Nephron progenitor cell (in vitro differentiated cells): ENCODE measurements at places on chromosomes 6 and 20.

DNA sequence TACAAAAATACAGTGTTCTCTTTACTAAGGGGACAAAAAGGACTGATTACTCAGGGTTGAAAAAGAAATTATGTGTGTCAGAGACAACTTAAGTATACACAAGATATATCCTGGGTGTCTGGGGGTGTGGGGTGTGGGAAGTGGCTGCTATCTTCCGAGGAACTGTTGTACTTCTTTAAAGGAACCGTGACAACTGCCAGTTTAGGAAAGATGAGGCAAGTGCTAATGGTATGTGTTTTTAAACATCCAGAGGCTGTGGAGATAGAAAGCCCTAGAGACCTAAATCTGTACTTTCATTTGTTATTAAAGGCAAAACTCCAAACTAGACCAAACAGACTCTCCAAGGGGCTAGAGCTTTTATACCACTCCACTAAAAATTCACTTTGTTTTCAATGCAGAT is 95.6 kb downstream of the SNAP25 start:
- peak overlapping the region; percentile 46 for H3K27ac ChIP-seq
- H3K4me3 ChIP-seq: peak overlapping the region; percentile 23
- no peaks in the 10 kb centered on the region for H3K27me3 ChIP-seq
- no peak for DNase-seq
- H3K4me1 ChIP-seq: peaks cover 23% of the 10 kb centered on the region
- peaks cover 8% of the 10 kb centered on the region for H3K36me3 ChIP-seq

- no peak overlapping the region for H3K4me3 ChIP-seq
- H3K4me1 ChIP-seq: peaks cover 40% of the 10 kb centered on the region
- H3K27ac ChIP-seq: peak overlapping the region; percentile 64
- no peak for DNase-seq
- H3K27me3 ChIP-seq: no peaks in the 10 kb centered on the region
- H3K36me3 ChIP-seq: peaks cover 53% of the 10 kb centered on the region
Measured at GRCh38 chr6:110882274-110882619, 7.7 kb downstream of the AMD1 start.

- peaks cover 4% of the 10 kb centered on the region for H3K36me3 ChIP-seq
- no peak overlapping the region for H3K27ac ChIP-seq
- DNase-seq: no peak
- peaks cover 10% of the 10 kb centered on the region for H3K27me3 ChIP-seq
Measured at GRCh38 chr6:2491137-2491536, 245.7 kb upstream of the GMDS start.

- peaks cover 19% of the 10 kb centered on the region for H3K4me1 ChIP-seq
- DNase-seq: no peak
- H3K27ac ChIP-seq: no peak overlapping the region
- H3K4me3 ChIP-seq: no peak overlapping the region
- H3K36me3 ChIP-seq: no peaks in the 10 kb centered on the region
- no peaks in the 10 kb centered on the region for H3K27me3 ChIP-seq
Measured at GRCh38 chr20:39775110-39775509, 813.0 kb downstream of the DHX35 start.

DNA sequence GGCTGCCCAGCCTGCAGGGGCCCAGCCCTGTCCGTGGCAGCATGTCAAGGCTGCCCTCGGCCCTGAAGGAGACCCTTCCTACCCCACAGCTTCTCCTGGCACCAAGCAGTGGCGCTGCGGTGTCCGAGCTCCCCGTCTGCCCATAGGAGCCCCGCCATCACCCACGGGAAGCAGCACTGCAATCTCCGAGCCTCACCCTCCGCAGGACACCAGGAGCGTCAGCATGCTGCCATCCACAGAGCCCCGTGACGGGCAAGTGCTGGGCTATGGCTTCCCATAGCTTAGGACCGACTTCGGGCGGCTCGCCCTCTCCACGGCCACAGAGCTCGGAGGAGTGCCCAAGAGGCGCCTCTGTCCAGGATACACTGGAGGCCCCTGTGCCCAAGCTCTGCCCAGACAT is 25.1 kb downstream of the YTHDF1 start:
- H3K4me3 ChIP-seq: no peak overlapping the region
- H3K4me1 ChIP-seq: no peaks in the 10 kb centered on the region
- no peak for DNase-seq
- no peak overlapping the region for H3K27ac ChIP-seq

GRCh38 chr20:38114353-38114791 is 50.7 kb downstream of the TGM2 start:
- DNase-seq: no peak
- H3K4me3 ChIP-seq: no peak overlapping the region
- peaks cover 34% of the 10 kb centered on the region for H3K4me1 ChIP-seq
- no peaks in the 10 kb centered on the region for H3K36me3 ChIP-seq
- H3K27me3 ChIP-seq: peaks cover 3% of the 10 kb centered on the region

DNA sequence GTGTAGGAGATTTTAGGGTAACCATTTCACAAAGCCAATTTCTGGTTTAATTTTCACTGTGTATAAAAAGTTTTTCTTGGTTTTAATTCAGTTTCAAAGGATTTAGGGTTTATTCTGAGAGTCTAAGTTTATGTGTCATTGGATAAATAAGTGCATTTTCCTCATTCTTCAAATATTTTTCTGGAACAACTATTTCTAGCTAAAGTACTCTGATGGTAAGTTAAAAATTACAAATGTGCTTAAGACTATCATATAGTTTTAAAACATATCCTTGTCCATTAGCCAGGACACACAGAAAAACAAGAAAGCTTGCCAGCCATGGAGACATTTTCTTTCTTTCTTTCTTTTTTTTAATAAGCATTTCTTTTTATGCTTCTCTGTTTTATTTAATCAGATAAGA is 333.0 kb downstream of the RFPL4B start:
- DNase-seq: no peak
- no peak overlapping the region for H3K4me3 ChIP-seq
- peaks cover 2% of the 10 kb centered on the region for H3K27me3 ChIP-seq

DNA sequence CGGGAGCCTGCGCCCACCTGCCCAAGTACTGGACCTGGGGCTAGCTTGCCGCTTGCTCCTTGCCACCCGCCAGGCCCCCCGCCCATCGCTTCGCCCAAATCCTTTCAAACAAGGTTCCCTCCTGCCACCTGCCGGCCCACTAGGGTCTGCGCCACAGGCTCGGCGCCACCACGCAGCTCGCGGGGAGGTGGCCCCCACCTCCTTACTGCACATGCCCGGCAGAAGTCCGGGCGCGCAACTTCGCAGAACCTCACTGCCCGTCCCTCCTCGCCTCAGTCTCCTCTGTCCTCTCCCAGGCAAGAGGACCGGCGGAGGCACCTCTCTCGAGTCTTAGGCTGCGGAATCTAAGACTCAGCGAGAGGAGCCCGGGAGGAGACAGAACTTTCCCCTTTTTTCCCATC is 11.2 kb downstream of the GNAS-AS1 start:
- H3K27me3 ChIP-seq: peaks cover 69% of the 10 kb centered on the region
- H3K36me3 ChIP-seq: peaks cover 44% of the 10 kb centered on the region
- peaks cover 44% of the 10 kb centered on the region for H3K4me1 ChIP-seq

- H3K4me3 ChIP-seq: peak overlapping the region; percentile 32
- DNase-seq: peak; percentile 55
- H3K4me1 ChIP-seq: peaks cover 25% of the 10 kb centered on the region
- peaks cover 35% of the 10 kb centered on the region for H3K27me3 ChIP-seq
Measured at GRCh38 chr20:42366626-42367025, 748.4 kb upstream of the CHD6 start.

- H3K27me3 ChIP-seq: peaks cover 3% of the 10 kb centered on the region
- H3K36me3 ChIP-seq: peaks cover 54% of the 10 kb centered on the region
- peaks cover 93% of the 10 kb centered on the region for H3K4me1 ChIP-seq
- H3K4me3 ChIP-seq: no peak overlapping the region
- peak overlapping the region; percentile 26 for H3K27ac ChIP-seq
- DNase-seq: no peak
Measured at GRCh38 chr20:41054847-41055230, 26.2 kb downstream of the TOP1 start.

- DNase-seq: no peak
- H3K36me3 ChIP-seq: no peaks in the 10 kb centered on the region
- H3K4me1 ChIP-seq: peaks cover 32% of the 10 kb centered on the region
- H3K27me3 ChIP-seq: peaks cover 14% of the 10 kb centered on the region
- H3K4me3 ChIP-seq: no peak overlapping the region
Measured at GRCh38 chr6:37260444-37260843, 2.5 kb upstream of the TMEM217 start.

- no peak overlapping the region for H3K27ac ChIP-seq
- H3K36me3 ChIP-seq: peaks cover 10% of the 10 kb centered on the region
- DNase-seq: no peak
- no peaks in the 10 kb centered on the region for H3K27me3 ChIP-seq
- no peak overlapping the region for H3K4me3 ChIP-seq
Measured at GRCh38 chr6:5121479-5121878, 36.3 kb downstream of the PPP1R3G start.

GRCh38 chr20:63652192-63652980 is 838 bp downstream of the STMN3 start:
- peaks cover 30% of the 10 kb centered on the region for H3K27me3 ChIP-seq
- peak overlapping the region; percentile 83 for H3K4me3 ChIP-seq
- peak; percentile 73 for DNase-seq

DNA sequence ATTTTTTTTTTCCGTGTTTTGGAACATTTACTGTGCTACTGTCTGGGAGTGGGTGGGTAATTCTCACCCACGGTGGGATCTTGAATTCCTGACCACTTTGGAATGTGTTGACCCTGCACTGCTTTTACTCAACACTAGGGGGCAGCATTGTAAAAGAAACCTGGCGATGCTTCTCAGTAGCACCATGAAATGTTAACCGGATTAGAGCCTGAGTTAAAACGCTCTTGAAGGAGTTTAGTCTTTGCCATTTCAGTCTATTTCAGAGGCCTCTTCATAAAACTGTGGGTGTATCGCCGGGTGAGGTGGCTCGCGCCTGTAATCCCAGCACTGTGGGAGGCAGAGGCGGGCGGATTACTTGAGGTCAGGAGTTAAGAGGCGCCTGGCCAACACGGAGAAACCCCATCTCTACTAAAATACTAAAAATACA is 114.4 kb upstream of the PRND start:
- peaks cover 14% of the 10 kb centered on the region for H3K4me1 ChIP-seq
- H3K27me3 ChIP-seq: peaks cover 23% of the 10 kb centered on the region
- H3K36me3 ChIP-seq: no peaks in the 10 kb centered on the region
- H3K27ac ChIP-seq: peak overlapping the region; percentile 29
- DNase-seq: peak; percentile 70

DNA sequence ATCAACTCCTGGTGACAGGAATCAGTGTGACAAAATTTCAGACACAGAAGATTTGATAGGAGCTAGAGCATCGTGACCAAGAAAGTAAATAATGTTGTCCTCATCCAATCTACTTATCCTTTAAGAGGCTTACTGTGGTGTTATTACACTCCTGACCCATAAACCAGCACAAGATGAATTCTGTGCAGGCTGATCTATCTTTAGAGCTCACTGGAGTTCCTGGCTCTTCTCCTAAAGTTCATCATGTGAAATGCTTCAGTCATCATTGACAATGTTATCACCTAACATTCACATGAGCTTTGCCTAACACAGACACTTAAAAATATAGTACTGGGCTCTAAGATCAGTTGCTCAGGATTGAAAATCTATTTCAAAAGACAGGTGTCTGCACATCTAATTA is 271.0 kb upstream of the HSF2 start:
- H3K27me3 ChIP-seq: peaks cover 2% of the 10 kb centered on the region
- H3K27ac ChIP-seq: no peak overlapping the region
- no peak overlapping the region for H3K4me3 ChIP-seq
- H3K4me1 ChIP-seq: no peaks in the 10 kb centered on the region
- DNase-seq: no peak

DNA sequence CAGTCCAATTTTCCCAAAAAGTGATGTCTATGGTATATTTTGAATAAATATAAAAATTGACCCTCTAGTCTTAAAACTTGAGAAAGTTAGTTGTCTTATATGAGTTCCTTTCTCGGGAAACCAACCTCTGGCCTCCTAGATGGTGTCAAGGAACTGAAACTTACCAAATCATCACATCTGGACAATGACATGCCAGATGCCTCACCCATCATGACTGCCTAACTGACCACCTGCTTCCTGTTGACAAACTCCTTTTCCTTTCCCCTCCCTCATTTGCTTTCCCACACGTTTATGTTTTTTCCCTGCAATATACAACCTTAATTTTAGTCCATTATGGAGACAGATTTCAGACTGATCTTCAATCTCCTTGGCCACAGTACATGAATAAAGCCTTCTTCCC is 731.0 kb downstream of the EPHA7 start:
- no peaks in the 10 kb centered on the region for H3K36me3 ChIP-seq
- no peak overlapping the region for H3K27ac ChIP-seq
- no peak overlapping the region for H3K4me3 ChIP-seq
- peaks cover 4% of the 10 kb centered on the region for H3K27me3 ChIP-seq
- DNase-seq: no peak
- H3K4me1 ChIP-seq: no peaks in the 10 kb centered on the region

DNA sequence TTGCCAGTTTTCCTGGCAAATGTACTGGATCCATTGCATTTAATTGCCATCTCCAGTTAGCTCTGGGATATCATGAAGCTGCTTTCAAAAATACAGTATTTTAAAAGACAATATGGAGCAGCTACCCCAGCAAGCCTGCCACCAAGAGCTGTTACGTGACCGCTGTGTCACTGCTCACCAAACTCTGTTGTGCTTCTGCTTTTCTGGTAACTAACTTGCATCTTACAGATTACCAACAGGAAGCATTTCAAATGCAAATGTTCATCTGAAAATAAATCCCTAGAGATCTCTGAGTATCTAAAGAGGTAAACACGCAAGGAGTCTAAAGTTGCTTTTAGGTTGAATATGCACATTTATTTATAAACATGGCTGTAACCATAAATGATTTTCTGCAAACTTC is 1008.3 kb downstream of the KIF16B start:
- peaks cover 3% of the 10 kb centered on the region for H3K27me3 ChIP-seq
- H3K4me3 ChIP-seq: no peak overlapping the region
- H3K36me3 ChIP-seq: no peaks in the 10 kb centered on the region
- no peak for DNase-seq
- no peaks in the 10 kb centered on the region for H3K4me1 ChIP-seq
- H3K27ac ChIP-seq: no peak overlapping the region

DNA sequence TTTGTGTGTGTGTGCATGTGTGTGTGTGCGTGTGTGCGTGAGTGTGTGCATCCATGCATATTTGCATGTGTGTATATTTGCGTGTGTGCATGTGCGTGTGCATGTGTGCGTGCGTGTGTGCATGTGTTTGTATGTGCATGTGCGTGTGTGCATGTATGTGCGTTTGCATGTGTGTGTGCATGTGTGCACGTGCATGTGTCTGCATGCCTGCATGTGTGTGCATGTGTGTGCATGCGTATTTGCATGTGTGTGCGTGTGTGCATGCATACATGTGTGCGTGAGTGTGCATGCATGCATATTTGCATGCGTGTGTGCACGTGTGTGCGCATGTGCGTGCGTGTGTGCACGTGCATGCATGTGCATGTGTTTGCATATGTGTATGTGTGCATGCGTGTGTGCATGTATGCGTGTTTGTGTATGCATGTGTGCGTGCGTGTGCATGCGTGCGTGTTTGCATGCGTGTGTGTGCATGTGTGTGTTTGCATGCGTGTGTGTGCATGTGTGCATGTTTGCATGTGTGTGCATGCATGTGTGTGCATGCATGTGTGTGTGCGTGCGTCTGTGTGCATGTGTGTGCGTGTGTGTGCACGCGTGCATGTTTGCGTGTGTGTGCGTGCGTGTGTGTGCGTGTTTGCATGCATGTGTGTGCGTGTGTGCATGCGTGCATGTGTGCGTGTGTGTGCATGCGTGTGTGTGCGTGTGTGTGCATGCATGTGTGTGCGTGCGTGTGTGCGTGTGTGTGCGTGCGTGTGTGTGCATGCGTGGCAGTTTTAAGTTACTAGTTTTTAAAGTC is 57.7 kb upstream of the SMOC2 start:
- H3K4me1 ChIP-seq: peaks cover 24% of the 10 kb centered on the region
- H3K27me3 ChIP-seq: peaks cover 9% of the 10 kb centered on the region
- no peak for DNase-seq
- H3K36me3 ChIP-seq: peaks cover 7% of the 10 kb centered on the region
- no peak overlapping the region for H3K27ac ChIP-seq

GRCh38 chr20:45266977-45267376 is 12.6 kb upstream of the SLPI start:
- H3K4me3 ChIP-seq: no peak overlapping the region
- peaks cover 7% of the 10 kb centered on the region for H3K4me1 ChIP-seq
- peak overlapping the region; percentile 59 for H3K27ac ChIP-seq
